ENCODE measurements at places on chromosomes 7 and 10. TPM values are rescaled to one million over a fixed set of nuclear protein-coding genes. Genes with fewer than 3 reads are reported as not detected.

IFIT1B gene
- 1.6 TPM for polyA plus RNA-seq

PNLIPRP3 gene
- polyA plus RNA-seq: not detected

CRPPA gene
- polyA plus RNA-seq: 4.0 TPM

BHLHA15 gene
- polyA plus RNA-seq: 0.18 TPM

MYO3A gene
- 10.0 TPM for polyA plus RNA-seq

SPDYE16 gene
- 2.0 TPM for polyA plus RNA-seq

HPSE2 gene
- 1.3 TPM for polyA plus RNA-seq

INA gene
- polyA plus RNA-seq: 0.70 TPM

DNA sequence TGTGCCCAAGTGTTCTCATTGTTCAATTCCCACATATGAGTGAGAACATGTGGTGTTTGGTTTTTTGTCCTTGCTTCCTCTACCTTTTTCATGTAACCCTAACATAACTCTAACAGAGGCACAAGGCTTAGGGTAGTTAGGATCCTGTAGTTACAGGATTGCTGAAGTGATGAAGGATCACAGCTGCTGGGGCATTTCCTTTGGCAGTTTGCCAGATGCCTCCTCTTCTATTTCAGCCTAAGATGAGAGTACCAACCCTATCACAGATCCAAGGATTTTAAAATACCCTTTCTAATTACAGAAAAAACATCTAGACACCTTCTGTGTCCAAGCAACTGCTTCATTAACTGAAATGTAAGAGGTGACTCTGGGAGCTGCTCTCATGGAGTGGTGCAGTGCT, 141.7 kb upstream of the COL1A2 start:
- no peak for DNase-seq

GRCh38 chr7:108613147-108613948, 43.7 kb downstream of the DNAJB9 start:
- no peak for DNase-seq

DNA sequence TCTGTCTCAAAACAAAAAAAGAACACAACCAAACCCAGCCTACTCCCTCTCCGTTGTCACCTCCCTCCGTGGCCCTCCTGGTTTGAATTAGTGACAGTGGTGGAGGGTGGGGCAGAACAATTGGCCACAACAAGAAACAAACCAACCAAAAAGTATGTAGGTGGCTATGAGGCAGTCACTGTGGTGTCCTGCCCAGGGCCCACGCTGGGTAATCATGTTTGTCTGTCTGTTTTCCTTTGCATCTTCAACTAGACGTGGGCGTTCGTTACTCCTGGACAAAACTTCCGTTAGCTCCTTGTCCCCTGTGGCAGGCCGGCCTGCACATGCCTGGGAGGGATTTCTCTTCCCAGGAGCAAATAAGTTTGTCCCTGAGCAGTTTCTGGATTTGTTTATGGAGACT, 78.4 kb downstream of the XRCC2 start:
- no peak for DNase-seq

DNA sequence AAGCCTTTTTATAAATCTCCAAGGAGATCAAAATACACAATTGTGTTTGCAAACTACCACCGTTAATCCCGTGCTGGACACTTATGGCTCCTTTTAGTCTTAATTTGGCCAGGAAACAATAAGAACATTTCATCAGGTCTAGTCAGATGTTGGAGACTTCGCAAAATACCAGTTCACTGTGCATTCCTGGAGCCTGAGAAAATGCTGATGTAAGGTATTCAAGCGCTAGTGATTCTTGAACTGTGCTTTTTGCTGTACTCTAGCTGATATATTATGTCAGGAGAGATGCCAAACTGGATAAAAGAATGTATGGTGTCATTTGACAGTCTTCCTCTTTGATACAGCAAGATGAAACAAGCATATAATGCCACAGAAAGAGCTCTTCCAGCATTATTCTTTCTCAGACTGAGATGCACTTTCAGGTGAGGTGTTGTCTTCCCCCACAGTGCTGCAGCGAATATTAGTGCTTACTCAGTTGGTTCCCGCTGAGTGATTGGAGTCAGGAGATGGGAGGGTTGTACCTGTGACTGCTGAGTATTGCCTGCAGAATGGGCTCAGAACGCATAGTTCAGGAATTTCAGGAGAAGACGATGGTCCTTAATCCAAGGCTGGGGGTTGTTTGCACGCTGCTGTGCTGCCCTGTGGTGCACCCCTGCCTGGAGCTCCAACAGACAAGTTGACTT, 59.2 kb downstream of the OGDH start:
- DNase-seq: no peak

GRCh38 chr7:36279200-36279925, 110.3 kb upstream of the ANLN start:
- no peak for DNase-seq

- DNase-seq: no peak
Measured at GRCh38 chr7:99860281-99861127, 16.3 kb downstream of the OR2AE1 start.

DNA sequence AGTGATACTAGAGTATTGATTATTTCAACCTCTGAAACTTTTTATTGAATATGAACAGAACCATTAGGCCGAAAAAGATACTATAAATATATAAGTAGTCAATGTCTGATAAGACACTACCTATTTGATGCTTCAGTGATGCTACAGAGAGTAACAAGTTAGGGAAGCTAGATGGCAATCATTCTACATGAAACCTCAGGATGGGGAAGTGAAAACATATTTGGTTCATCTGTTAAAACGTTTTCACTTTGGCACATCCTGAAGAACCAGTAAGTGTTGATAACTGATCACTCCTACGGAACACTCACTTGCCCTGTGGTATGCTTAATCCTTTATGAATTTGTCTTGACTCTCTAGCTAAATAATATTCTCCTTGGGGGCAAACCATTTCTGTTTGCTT, 1064.9 kb downstream of the NXPH1 start:
- DNase-seq: no peak

- DNase-seq: no peak
Measured at GRCh38 chr10:31693491-31693890, 235.1 kb downstream of the ARHGAP12 start.

DNA sequence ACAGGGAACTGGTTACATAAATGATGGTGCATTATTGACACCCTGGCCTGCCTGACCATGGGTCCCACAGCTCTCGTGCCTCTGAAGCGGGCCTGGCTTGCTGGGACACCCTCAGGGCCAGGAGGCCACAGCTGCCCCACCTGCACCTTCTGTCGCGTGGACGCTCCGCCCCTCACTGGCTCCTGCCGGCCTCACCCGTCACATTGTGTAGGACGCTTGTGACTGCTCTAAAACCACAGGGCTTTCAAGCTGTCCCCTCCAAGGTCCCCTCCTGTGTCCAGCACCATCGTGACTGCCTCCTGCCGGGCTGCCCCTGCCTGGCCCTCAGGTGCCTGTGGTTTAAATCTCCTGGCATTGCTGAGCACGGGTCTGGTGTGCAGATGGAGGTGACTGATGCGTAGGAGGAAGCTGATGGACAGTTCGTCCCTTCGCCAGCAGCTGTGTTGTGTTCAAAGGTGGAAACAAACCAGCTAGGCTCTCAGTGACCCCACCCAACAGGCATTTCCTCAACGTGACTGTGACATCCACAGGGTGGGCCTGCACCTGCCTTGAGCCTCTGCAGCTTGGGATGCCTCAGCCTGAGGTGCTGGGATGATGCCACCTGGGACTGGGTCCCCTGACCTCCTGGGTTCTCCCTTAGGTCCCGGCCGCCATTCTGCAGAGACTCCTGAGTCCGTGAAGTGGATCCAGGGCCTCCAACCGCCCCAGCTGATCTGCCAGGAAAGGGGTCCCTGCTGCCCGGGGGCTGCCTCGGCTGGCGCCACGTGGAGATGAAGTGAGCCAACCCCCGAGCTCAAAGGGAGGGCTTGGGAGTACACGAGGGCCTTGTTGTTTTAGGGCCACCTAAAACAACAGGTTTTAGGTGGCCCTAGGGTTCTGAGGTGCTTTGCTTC, 148.5 kb downstream of the WDR37 start:
- no peak for DNase-seq

- no peak for DNase-seq
Measured at GRCh38 chr7:100091411-100092181, 2.8 kb downstream of the COPS6 start.

DNA sequence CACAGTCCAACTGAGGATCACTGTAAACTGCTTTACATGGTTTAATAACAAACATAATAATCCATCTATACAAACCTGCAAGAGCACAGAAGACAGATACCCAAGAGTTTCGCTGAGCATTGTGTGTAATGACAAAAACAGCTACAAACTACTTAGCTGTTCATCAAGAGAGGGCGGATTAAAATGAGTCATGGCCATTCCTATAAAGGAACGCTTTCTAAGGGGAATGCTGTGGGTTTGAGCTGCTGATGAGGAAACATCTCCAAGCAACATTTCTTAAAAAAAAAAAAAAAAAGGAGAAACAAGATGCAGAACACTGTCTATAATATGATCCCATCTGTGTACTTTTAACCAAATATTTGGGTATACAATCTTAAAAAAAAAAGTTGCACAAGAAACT, 33.8 kb downstream of the VOPP1 start:
- no peak for DNase-seq

DNA sequence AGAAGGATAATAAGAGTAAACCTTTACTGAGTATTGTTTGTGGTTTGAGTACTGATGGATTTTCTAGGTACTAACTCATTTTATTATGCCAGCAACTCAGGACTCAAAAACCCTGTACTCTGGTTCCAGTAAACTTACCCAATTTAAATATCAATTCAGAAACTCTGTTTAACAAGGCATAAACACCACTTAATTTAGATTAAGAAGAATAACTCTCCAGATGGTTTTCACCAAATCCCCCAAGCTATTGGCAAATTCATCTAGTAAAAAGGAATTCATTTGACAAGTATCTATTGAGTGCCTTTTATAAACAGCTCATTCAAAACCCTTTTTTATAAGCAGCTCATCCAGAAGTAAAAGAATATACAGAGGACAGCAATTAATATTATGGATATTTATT, 572.4 kb downstream of the PHTF2 start:
- no peak for DNase-seq

DNA sequence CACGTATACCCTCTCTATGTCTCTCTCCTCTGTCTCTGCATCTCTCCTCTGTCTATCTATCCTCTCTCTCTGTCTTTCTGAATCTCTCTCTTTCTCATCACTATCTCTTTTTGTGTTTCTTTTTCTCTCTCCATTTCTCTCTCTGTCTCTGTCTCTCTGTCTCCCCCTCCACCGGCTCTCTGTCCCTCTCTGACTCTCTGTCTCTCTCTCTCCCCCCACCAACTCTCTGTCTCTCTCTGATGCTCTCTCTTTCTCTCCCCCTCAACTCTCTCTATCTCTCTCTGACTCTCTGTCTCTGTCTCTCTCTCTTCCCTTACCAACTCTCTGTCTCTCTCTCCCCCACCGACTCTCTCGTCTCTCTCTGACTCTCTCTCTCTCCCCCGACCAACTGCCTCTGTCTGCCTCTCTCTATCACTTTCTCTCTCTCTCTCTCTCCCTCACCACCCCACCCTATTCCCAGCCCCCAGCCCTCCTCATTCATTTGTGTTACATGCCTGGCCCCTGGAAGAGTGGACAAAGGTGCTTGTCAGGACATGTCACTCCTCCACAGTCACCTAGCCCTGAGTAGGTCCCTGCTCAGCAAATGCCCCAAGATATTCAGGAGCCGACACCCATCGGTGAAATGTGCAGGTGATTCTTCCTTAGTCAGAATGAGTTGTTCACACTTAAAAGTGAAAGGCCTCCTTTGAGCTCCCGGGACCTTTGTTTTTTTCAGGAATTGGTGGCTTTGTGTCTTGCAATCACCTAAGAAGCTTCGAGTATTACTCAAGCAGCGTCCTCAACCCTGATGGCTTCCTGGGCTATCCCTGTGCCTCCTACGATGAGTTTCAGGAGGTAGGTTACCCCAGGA, 13.6 kb downstream of the PNLIPRP2 start:
- DNase-seq: no peak

DNA sequence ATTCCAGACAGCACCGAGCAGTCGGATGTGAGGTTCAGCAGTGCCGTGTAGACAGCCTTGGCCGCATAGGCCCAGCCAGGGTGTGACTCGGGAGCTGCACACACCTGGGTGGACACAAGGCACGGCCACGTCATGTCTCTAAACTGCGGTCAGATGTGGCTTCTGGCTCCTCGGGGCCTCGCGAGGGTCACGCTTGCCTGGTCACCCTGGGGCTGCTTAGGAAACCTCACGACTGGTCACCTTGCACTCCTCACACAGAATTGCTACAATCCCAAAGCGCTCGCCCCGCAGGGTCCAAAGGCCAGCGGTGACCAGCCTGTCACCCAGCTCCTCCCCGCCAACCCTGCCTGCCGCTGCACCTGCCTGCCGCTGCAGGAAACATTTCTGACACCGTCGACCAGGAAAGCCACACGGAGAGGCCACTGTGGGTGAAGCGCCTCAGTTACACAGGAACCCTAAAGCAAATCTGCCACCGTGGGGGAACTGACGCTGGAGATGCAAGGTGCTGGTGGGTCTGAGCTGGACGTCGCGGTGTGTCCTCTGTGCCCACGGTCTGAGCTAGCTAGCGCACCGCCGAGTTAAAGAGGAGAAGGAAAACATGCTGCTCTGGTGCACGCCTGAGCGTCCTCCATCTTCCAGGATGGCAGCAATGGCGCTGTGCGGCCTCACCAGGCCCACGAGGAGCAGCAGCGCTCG, 5.0 kb downstream of the GPER1 start:
- no peak for DNase-seq

GRCh38 chr10:6701289-6701688, 121.2 kb upstream of the PRKCQ start:
- DNase-seq: no peak

DNA sequence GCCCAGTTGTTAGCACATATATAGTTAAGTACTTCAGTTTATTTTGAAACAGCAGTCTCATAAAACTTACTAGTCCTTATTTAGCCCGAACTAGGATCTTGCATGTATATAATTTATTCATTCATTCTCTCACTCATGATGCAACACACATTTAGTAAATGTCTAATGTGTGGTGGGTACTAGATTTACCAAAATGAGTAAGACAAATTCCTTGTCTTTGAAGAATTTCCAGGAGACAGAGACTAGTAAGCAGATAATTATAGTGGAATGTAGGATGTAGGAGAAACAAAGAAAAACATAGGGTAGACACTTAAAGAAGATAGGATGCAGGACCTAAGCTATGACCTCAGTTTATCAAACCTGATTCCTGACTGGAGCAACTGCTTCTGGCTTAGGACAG, 120.2 kb upstream of the AMPH start:
- DNase-seq: no peak

DNA sequence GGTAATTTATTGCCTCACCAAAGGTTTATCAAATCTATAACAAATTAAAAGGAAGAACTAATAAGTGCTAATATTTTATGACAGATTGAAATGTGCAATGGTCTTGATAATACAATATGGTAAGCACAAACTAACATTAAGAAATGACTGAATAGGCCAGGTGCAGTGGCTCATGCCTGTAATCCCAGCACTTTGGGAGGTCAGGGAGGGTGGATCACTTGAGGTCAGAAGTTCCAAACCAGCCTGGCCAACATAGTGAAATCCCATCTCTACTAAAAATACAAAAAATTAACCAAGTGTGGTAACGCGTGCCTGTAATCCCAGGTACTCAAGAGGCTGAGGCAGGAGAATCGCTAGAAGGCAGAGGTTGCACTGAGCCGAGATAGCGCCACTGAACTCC, 3.5 kb downstream of the MTPAP start:
- DNase-seq: no peak

GRCh38 chr10:46556515-46557318, at the start of gene GPRIN2:
GPRIN2 (minus strand) TSS chr10:46556658; CDS start chr10:46550736, 5,922 bp downstream.
- no peak for DNase-seq

GRCh38 chr7:12090757-12091221, 120.3 kb upstream of the TMEM106B start:
- no peak for DNase-seq

- no peak for DNase-seq
Measured at GRCh38 chr10:100101192-100102076, 19.8 kb upstream of the CPN1 start.

All from left renal pelvis (tissue), 4 donors.